T-helper 17 cell (primary cell): ENCODE measurements at places on chromosomes 11 and 22.

GRCh38 chr22:36160499-36160942, at the start of gene APOL3:
TSS of gene APOL3 (minus strand) at chr22:36160755. CDS start at chr22:36149055, 11,700 bp downstream.
- DNase-seq = peak; percentile 26

DNA sequence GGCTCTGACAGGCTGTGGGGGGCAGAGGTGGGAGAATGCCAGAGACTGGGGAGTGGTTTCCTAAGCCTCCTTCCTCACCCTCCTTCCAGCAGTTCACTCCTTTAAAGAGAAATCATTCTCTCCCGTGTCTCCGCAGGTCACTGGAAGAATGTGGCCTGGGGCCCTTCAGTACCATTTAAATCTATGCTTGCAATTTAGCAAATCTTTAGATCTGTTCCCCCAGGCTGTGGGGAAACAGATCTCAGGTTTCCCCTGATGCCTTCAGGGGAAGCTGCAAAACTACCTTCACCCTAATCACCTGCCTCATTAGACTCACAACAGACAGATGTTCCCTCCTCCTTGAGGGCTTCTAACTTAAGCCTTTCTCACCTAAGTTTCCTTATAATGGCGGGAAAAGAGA, 55.3 kb downstream of the KIRREL3 start:
- no peak for DNase-seq

- no peak for DNase-seq
Measured at GRCh38 chr11:86497310-86497709, 122.6 kb downstream of the CCDC81 start.

GRCh38 chr11:131425285-131425684, 54.9 kb downstream of the NTM start:
- DNase-seq = no peak

DNA sequence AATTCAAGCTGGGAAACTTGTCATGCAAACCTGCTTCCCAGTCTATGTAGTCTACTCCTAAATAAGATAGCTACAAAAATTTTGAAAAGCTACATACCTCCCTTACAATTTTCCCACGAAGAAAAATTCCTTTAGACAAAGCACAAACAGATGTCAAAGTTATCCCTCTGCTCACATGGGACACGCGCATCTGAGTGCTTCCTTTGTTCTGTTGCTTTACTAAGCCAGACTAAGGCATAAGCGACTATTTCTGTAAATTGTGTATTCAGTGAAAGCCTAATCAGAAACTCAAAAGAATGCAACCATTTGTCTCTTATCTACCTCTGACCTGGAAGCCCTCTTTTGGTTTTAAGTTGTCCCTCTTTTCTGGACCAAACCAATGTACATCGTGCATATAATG, 583.7 kb upstream of the B3GAT1 start:
- no peak for DNase-seq

DNA sequence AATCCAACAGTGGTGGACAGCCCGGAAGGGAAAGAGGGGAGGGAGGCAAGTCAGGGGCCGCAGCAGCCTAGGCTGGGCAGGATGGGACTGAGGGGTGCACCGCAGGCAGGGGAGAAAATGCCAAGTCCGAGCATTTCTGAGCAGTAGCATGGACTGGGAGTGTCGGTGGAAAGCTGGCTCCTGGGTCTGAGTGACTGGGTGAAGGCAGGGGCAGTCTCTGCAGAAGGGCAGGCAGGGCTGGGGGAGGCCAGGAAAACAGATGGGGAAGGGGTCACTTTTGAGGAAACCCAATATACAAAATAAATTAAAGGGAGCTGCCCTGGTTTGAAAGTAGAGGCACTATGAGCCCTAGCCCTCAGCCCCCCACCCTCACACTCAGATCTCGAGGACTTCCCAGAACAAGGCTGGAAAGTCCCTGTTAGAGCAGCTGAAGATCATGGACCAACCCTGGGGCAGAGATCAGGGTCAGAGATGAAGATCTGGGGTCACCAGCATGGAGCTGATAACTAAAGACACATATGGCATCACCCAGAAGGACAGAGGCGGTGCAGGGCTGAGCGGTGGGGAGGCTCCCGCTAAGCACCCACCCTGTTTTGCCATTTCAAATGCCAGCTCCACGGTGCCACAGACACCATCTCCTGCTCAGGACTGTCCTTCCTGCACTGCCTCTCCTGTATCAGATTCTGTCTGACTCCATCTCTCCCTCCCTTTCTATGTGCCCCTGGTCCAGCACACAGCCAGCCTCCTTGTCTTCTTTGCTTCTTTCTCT, 32.4 kb upstream of the ETS1 start:
- DNase-seq = no peak

- DNase-seq = peak; percentile 56
Measured at GRCh38 chr11:2443881-2444820, at the start of gene TRPM5. TSS of gene TRPM5 (minus strand) at chr11:2444514. CDS start at chr11:2423036, 21,478 bp downstream.

- no peak for DNase-seq
Measured at GRCh38 chr11:61499816-61500491, 8.6 kb upstream of the LRRC10B start.

GRCh38 chr11:92295175-92296137, 70.8 kb downstream of the FAT3 start:
- no peak for DNase-seq

GRCh38 chr11:125100136-125100535, 11.3 kb downstream of the TMEM218 start:
- no peak for DNase-seq

DNA sequence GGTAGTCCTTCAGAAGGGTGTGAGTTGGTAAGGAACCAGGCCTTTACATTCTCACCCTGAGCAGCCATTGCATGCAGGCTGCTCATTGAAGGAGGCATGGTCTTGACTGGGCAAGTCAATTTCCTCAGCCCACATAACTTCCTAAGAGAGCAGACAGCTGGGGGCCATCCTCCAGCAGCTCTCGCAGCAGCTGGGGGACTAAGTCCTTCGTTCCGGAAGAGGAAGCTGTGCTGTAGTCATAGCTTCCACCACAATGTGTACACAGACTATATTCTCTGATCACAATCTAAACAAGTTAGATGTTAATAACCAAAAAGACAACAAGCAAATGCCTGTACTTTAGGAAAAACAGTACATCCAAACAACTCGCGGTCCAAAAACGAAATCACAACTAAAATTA, 30.1 kb upstream of the MPPED1 start:
- no peak for DNase-seq

GRCh38 chr11:112280268-112281126, 19.8 kb upstream of the PLET1 start:
- peak; percentile 44 for DNase-seq

DNA sequence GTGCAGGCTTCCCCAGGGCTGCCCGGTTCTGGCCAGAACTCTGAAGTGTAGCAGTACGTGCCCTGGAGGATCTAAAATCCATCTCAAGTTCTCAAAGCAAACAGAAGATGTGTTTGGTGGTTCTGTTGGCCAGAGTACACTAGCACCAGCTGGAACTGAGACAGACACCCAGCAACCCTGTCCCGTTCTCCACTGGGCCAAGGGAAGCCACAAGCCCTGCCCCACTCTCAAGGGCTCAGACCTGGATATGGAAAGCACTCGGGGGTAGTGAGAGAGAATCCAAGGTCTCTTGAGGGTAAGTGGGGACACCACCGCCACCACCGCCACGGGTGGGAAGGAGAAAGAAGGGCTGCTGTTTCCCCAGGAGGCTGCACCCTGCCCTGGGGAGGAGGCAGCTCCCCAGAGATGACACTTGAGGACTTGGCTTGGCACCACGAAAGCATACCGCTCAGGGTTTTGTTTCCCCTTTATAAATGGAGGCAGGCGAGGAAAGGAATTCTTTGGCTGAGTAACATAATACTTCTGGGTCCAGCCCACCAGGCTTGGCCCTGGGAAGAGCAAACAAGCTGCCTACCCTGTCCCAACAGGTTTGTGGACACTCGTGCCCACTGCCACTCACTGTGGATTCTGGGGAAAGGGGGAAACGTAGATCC, 56.1 kb upstream of the POU2AF1 start:
- no peak for DNase-seq

- no peak for DNase-seq
Measured at GRCh38 chr11:92246630-92247029, 22.0 kb downstream of the FAT3 start.

- DNase-seq = no peak
Measured at GRCh38 chr11:1461826-1462697, 24.5 kb downstream of the MOB2 start.

- DNase-seq = no peak
Measured at GRCh38 chr11:134661660-134662059, 249.6 kb upstream of the B3GAT1 start.

GRCh38 chr11:108961095-108961494, 296.2 kb downstream of the DDX10 start:
- no peak for DNase-seq

DNA sequence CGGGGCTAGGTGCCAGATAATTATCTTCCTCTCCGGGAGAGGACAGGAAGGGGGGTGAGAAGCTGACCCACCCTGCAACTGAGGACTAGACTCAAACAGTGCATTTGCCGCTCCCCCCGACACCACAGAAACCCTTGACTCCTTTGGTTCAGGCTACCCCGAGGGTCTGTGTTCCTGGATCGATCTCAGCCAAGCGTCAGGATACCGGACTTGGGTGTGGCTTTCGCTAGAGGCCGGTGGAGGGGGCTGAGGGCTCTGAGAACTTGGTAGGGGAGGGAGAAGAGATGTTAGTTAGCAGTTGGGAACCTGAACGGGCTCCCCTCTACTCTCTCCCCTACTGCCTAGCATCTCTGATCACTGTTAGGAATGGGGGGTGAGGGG, 840 bp downstream of the SEZ6L start:
- DNase-seq = no peak

GRCh38 chr11:72652873-72653630, 21.2 kb downstream of the PDE2A start:
- DNase-seq = no peak

DNA sequence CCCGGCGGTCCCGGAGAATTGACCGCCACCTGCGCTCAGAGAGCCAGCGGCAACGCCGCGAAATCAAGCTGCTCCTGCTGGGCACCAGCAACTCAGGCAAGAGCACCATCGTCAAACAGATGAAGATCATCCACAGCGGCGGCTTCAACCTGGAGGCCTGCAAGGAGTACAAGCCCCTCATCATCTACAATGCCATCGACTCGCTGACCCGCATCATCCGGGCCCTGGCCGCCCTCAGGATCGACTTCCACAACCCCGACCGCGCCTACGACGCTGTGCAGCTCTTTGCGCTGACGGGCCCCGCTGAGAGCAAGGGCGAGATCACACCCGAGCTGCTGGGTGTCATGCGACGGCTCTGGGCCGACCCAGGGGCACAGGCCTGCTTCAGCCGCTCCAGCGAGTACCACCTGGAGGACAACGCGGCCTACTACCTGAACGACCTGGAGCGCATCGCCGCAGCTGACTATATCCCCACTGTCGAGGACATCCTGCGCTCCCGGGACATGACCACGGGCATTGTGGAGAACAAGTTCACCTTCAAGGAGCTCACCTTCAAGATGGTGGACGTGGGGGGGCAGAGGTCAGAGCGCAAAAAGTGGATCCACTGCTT, 25.5 kb downstream of the GNAZ start:
- DNase-seq = no peak

GRCh38 chr11:58830673-58831301, 13.7 kb downstream of the GLYATL2 start:
- no peak for DNase-seq

GRCh38 chr22:23384431-23384830, 195.7 kb downstream of the IGLL1 start:
- no peak for DNase-seq

- DNase-seq = peak; percentile 25
Measured at GRCh38 chr22:42621505-42622002, 6.9 kb upstream of the POLDIP3 start.

- no peak for DNase-seq
Measured at GRCh38 chr11:104113541-104113940, 50.4 kb downstream of the PDGFD start.

- DNase-seq = no peak
Measured at GRCh38 chr22:46229701-46230100, 20.4 kb downstream of the CDPF1 start.

DNA sequence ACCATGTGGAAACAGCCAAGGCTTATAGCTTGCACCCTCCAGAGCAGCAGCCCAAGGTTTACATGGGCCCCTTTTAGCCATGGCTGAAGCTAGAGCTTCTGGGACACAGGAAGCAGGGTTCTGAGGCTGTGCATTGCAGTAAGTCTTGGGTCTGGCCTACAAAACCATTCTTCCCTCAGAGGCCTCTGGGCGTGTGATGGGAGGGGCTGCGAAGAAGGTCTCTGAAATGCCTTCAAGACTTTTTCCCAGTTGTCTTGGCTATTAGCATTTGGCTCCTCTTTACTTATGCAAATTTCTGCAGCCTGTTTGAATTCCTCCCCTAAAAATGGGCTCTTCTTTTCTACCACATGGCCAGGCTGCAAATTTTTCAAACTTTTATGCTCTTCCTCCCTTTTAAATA, 109.5 kb downstream of the BBOX1 start:
- no peak for DNase-seq

DNA sequence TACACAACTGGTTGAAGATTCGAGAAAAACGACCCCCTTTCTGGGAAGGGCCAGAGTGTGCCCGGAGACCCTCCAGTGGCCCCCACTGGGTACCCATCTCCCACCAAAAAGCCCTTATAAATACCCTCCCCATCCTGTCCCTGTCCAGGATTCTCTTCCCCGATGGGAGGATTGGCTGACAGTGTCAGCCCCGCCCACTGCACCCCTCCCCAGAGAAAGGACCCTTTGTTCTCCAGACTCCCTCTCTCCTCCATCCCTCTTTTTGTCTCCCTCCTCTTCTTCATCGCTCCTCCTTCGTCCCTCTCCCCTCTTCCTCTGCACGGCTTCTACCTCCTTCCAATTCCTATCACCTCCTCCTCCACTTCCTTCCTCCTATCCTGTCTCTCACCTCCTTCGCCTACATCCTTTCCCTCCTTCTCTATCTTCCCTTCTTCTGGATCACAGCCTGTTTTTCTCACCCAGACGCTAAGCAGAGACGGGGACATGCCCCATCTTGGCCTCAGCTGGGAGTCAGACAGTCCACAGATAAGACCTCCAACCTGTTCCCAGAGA, 13.3 kb upstream of the MEN1 start:
- DNase-seq = no peak

- DNase-seq = no peak
Measured at GRCh38 chr22:23790819-23791737, 4.3 kb downstream of the SMARCB1 start.

GRCh38 chr22:19480173-19480568, 451 bp downstream of the CDC45 start:
- no peak for DNase-seq

DNA sequence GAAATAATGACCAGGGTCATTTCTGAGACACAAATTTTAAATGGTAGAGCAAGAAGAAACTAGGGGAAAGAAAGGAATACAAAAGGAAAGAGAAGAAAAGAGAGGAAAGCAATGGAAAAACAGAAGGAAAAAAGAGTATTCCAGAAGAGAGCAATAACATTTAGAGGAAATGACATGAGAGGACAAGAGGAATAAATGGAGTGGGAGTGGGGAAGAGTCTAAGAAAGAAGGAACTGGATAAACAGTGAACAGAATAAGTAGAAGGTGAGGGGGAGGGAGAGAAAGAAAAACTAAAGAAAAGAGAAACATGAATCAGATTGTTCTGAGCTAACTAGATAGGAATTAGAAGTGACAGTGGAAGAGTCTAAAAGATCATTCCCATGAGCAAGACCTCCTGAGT, 28.4 kb downstream of the PRDM10 start:
- no peak for DNase-seq

DNA sequence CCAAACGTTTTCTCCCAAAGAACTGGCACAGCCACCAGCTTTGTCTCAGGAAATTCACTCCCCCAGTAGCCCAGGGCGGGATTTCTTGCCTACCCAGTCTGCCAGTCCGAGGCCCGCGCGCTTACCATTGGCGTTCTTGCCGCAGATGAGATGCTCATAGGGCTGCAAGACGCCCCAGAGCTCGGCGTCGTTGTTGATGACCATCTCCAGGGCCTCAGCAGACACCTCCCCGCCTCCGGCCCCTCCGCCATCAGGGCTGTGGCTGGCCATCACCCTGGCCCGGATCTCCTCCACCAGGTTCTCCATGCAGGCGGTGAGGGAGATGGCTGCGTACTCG, 1.3 kb downstream of the ABTB2 start:
- no peak for DNase-seq
